ENCODE measurements at places on chromosomes 12 and 14.

DNA sequence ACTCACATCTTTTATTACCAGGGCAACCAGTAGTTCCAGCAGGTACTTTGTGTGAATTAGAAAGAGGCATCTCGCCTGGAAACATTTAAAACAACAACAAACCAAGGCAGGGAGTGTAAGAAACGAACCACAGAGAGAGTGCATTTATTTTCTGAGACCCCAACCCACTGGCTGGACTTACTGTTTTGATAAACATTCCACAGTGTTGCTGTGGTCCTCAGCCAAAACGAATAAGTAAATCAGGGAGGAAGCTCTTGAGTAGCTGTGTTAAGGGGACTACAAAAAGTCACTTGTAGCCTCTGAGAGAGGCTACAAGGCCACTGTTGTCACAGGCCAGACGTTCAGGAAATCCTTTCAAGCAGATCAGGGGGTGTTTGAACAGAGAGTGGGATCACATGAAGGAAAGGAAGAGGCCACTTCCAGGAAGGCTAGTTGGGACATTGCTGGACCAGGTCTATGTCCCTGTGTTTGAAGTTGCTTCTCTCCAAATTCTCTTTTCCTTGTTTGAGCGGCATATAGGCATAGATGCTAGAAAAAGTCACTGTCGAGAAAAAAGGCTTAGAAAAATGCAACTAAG lies 33.8 kb downstream of the DMAC2L start:
- DNase-seq = no peak

DNA sequence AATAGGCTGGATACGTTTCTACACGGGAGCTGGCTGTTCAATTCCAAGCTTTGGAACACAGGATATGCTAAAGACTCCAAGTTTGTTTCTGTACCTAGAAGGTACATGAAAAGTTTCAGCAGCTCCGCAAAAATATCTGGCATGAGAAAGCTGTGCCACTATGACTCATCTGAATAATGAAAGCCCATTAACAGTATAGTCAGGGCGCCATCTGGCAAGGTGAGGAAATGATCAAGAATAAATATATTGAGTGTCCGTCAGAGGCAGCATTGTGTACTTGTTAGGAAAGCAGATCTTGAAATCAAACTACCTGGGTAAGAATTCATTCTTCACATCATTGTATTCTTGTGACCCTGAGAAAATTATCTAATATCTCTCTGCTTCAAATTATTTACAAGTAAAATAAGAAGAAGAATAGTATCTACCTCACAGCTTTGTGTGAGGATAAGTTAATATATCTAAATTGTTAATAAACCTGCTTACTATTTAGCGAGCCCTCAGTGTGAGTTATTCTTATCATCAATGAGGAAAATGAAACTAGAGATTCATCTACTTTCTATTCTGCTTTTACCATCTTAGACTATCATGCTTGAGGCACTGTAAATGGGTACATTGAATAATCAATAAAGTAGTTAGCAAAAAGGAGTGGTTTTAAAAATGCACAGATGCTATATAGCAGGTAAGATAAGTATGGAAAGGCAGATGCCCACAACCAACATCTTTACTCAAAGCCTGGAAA lies 53.5 kb downstream of the FSCB start:
- no peak for DNase-seq

GRCh38 chr14:93156693-93157369 lies 27.9 kb downstream of the MOAP1 start:
- no peak for DNase-seq

DNA sequence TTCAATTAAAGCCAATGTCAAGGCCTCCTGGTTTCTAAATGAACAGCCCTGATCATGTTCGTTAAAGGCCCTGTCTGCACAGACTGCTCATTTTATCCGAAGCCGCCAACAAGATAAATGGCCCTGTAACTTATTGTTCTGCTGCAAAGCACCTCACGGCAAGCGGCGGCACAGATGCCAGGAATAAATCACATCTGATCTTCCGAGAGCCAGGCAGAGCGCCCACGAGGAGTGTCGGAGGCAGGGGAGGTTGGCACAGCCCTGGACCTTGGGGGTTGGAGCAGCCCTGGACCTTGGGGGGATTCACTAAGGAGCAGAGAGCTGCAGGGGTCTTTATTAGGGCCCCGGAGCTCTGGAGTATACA lies 110.5 kb downstream of the SCARB1 start:
- no peak for DNase-seq

DNA sequence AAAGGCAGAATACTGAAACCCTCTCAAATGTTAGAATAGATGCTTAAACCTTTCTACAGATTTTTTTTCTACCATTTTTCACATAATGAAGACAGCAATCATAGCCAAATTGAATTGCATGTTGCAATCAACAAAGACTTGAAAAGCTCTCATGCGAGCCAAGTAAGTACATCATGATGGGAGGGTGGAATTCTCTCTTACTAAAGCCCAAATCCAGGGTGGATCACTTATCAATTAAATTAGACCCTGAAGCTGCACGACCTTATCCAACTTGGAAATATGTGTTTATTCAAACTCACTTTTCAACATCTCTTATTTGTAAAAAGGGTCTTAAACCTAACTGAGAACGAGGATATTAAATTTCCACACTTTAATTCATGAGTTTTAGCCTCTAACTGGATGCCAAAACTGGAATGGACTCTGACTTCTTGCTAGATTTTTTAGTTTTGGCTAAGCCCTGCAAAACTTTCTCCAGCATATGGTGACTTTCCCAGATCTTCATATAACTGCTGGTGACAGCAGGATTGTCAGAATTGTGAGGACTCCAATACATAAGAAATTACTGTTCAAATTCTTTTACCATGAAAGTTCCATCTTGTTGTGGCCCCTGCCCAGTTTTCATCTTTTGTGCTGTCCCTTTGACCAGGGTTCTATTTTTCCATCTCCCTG lies 53.6 kb downstream of the HECTD4 start:
- no peak for DNase-seq

DNA sequence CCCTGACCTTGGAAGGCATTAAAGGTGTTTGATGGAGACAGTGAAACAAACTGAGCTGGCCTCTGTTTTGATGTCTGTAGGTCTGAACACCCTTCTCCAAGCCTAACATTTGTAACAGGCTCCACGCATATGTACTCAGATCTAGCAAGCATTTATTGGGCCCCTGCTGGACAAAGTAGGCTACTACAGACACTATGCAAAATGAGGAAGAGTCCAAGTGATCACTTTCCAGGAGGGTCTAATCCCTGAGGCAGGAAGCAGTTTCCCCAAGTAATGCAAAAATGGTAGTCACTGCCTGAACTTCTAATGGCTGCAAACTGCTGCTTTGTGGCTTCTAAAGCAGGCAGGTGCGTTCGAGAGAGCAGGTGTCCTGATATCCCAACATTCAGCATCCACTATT lies 405.8 kb downstream of the MED13L start:
- DNase-seq = peak; percentile 60

All from hematopoietic multipotent progenitor cell treated with erythropoietin and hydrocortisone succinate and interleukin-3 and kit ligand, for 6 days (in vitro differentiated cells).